ENCODE measurements at places on chromosomes 7 and 10.

GRCh38 chr10:71145352-71145945, 66.9 kb upstream of the UNC5B start:
- DNase-seq = no peak

DNA sequence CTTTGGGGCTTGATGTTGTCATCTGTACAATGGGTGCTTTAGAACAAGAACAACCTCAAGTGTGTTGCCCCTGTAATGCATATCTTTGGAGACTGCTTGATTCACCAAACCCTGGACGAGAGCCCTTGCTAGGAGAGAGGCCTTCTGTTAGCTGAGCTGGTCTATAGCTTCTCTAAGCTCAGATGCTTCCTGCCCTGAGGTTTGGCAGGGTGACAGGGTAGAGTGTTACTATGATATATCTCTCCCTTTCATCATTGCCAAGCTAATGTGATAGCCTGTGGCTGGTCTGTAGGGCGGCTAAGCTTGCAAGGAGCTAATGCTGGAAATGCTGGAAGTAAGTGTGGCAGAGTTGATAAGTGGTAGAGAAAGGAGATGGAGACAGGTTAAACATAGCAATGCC, 364.1 kb downstream of the RPS24 start:
- no peak for DNase-seq

DNA sequence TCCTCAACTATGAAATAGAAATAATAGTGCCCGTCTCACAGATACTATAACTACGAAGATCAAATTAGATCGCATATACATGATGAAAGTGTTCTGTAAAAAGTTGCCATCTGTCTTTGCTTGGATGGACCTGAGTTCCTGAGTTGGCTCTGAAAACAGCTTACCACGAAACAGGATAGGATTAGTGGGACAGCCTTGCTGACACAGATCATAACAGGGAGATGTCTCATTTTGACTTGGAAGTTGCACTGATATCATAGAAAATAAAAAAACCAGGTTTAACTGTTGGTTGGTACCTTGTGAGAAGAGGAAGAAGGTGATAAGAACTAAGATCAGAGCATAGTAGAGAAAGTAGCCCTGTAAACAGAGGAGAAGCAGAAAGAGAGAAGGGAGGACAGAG, 79.3 kb upstream of the AGBL3 start:
- DNase-seq = no peak

- no peak for DNase-seq
Measured at GRCh38 chr7:78690174-78690573, 763.3 kb downstream of the MAGI2 start.

DNA sequence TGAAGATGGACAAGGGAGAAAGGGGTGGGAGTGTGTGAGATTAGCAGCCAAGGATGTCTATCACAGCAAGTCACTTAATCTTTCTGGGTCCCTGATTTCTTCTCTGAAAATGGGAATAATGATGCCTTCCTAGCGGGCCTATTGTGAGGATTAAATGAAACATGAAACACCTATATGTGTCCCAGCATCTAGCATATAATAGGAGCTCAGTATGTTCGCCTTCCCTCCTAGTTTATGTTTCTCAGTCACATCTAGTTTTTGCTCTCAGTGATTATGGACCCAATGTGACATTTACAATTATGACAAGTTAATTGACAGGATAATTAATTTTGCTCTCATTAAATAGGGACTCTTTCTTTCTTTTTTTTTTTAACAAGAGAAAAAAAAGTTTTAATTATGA, 252.9 kb downstream of the SNX13 start:
- DNase-seq = no peak

GRCh38 chr10:18797286-18797685, 138.1 kb downstream of the ARL5B start:
- no peak for DNase-seq

- DNase-seq = no peak
Measured at GRCh38 chr10:71727105-71727737, 7.6 kb upstream of the C10orf105 start.

DNA sequence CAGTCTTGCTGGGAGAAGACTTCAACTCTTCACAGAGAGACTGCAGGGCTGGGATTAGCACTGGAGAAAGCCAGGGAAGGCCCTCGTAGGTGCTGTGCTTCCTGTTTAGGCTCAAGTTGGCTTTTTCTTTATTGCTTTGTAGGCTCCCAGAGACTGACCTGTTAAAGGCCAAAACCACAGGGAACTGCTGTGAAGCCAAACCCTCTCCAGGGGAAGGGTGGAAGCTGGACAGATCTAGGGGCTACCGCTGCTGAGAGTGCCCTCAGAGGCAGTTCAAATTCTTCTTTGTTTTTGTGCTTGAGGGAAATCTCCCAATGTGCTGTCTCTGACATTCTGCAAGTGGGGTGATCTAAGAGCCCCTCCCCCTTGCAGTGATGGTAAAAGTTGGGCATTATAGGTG, 198.4 kb downstream of the CNTNAP2 start:
- no peak for DNase-seq

- DNase-seq = no peak
Measured at GRCh38 chr10:86827639-86828038, 71.2 kb downstream of the BMPR1A start.

- no peak for DNase-seq
Measured at GRCh38 chr7:90303241-90303640, 17.9 kb downstream of the FAM237B start.

GRCh38 chr10:28959850-28960501, 282.7 kb downstream of the BAMBI start:
- DNase-seq = no peak

DNA sequence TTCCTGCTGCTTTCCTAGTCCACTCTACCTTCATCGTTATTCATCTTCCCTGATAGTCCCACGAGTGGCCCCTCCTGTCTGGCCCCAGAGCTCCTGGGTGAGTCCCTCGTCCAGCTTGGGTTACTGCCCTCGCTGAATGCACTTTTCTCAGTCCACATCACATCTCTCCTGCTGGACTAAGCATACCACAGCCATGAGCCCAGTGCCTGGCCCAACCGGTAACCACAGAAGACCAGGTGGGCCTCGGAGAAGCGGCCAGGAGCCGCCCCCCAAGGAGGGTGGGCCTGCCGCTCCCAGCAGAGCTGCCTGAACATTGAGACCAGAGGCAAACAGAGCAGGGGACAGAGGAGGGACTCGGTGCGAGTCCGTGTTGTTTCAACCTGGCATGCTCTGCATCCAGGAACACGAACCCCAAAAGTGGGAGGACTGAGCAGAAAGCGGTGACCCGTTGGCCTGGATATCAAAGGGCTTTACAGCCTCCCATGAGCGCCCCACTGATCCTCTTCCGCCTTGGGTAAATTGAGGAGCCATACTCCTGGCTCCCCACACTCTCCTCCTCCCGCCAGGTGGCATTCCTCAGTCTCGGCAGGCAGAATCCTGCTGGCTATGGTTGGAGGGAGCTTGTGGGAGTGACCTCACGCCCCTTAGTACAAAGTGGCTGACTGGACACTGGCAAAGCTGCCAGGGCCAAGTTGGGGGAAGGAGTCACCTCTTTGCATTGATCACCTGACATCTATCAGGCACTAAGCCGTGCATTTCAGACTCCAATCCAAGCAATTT, 13.3 kb downstream of the TMEM72 start:
- DNase-seq = no peak

DNA sequence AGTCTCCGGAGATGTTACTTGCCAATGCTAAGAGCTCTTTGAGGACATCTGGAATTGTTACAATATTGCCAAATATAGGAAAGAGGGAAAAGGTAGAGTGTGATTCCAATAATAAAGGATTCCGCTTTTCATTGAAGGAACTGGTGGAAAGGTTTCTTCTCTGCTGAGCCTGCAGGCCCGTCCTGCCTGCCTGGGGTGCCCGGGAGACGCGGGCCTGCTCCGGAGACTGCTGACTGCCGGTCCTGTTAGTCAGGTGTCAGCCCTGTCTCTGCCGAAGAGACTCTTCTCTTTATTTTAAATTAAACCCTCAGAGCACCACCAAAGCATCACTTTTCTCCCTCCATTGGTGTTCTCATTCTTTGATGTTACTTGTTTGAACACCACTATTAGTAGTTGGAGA, 2.2 kb downstream of the EGFR start:
- DNase-seq = no peak

- DNase-seq = no peak
Measured at GRCh38 chr7:114976666-114977065, 54.8 kb downstream of the MDFIC start.

- no peak for DNase-seq
Measured at GRCh38 chr10:53458007-53458406, 685.4 kb upstream of the MBL2 start.

- no peak for DNase-seq
Measured at GRCh38 chr10:126839094-126839761, 66.0 kb upstream of the DOCK1 start.

GRCh38 chr7:92827464-92828120, 8.8 kb downstream of the CDK6 start:
- DNase-seq = no peak

DNA sequence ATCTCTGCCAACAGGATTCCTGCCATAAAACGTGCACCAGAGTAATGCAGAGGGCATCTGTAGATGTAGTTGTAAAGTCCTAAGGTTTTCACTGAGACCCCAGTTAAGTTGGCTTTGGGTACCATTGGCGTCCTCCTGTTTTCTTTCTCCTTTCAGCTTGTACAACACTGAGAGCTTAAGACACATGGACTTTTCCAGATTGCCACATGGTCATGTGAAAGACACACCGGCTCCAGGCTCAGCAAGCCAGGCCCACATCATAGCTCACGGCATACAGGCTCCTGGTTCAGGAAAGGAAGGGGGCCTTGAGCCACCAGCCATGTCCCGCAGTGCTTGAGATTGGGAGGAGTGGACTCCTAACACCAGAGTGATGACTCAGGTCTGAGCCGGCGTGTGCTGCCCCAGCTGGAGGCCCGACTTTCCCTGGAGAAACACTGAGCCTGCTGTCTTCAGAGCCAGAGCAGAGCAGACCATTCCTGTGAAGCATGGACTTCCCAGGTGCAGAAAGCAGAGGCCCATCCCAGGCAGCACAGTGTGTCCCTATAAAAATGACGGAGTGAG, 252.7 kb downstream of the PRPF18 start:
- DNase-seq = no peak

DNA sequence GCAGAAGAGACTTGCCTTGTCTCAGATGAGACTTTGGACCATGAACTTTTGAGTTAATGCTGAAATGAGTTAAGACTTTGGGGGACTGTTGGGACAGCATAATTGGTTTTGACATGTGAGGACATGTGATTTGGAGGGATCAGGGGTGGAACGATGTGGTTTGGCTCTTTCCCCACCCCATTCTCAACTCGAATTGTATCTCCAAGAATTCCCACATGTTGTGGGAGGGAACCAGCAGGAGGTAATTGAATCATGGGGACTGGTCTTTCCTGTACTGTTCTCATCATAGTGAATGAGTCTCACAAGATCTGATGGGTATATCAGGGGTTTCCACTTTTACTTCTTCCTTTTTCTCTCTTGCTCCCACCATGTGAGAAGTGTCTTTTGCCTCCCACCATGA, 229.7 kb upstream of the KCND2 start:
- DNase-seq = no peak

DNA sequence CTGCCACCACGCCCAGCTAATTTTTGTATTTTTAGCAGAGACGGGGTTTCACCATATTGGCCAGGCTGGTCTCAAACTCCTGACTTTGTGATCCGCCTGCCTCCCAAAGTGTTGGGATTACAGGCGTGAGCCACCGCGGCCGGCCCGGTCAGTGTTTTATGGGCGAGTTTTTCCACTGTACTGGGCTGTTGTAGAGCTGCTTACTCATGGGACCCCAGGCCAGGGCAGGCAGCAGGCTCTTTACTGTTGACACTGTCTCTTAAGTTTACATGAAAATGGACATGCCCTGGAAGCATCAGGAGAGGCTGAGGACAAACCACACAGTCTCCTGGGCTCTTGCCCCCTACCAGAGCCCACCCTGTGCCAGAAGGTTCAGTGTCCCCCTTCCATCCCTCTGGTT, 11.2 kb downstream of the NACAD start:
- no peak for DNase-seq

GRCh38 chr10:71536332-71536731, 139.6 kb downstream of the CDH23 start:
- no peak for DNase-seq

- DNase-seq = no peak
Measured at GRCh38 chr7:4100148-4100547, 581.9 kb upstream of the FOXK1 start.

GRCh38 chr10:95767884-95768556, 12.1 kb downstream of the ENTPD1 start:
- DNase-seq = no peak

- DNase-seq = no peak
Measured at GRCh38 chr7:152871005-152871677, 111.6 kb downstream of the ACTR3B start.

- no peak for DNase-seq
Measured at GRCh38 chr7:115088893-115089292, 167.0 kb downstream of the MDFIC start.

DNA sequence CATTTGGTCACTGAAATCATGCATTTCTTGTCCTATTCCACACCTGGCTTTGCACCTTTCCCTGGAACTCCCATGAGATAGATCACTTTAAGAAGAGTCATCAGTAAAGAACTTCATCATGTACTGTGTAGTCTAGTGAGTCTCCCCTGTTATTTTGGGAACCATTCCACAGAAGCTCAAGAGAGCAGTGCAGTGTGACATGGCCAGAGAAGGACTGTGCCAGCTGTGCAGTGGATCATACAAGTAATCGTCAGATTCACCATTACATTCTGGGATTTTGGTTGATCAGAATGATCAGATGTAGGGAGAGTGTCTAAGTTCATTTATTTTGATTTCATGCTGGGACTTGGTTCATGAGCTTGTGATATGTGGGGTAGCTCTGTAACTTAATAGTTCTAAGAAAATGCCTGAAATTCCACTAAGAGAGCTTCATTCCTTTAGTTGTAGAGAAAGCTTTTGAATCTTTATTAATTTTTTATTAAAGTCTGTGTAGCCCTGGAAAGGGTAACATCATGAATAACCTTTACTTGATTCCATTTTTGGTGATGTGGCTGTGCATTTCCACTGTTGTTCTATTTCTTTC, 166.8 kb downstream of the SUGCT start:
- no peak for DNase-seq

- DNase-seq = no peak
Measured at GRCh38 chr10:52232561-52233350, 81.3 kb upstream of the DKK1 start.

GRCh38 chr7:52747817-52748216, 287.6 kb upstream of the POM121L12 start:
- no peak for DNase-seq

DNA sequence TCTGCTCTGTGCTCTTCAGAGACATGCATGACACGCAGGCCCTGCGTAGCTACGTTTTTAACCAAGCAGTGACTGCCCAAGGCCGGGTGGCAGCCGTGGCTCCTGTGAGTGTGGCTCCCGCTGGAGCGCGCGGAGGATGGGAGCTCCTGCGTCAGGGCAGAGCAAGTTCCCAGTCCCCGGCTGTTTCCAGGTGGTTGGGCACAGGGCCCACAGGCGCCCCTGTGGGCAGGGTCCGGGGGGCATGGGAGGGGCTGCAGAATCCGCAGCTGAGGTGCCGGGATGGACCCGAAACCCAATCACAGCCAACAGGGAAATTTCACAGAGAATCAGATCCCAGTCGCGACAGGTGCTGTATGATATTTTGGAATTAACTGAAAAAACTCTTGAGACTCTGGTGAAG, 9.8 kb downstream of the NKX6-2 start:
- no peak for DNase-seq

GRCh38 chr10:15068802-15069201, 19.8 kb downstream of the ACBD7 start:
- DNase-seq = no peak

All from glomerular endothelial cell (primary cell).